ENCODE measurements at places on chromosomes 1 and 21.
A peak's percentile ranks its signal among the peaks of the same experiment; 100 is the strongest.

DNA sequence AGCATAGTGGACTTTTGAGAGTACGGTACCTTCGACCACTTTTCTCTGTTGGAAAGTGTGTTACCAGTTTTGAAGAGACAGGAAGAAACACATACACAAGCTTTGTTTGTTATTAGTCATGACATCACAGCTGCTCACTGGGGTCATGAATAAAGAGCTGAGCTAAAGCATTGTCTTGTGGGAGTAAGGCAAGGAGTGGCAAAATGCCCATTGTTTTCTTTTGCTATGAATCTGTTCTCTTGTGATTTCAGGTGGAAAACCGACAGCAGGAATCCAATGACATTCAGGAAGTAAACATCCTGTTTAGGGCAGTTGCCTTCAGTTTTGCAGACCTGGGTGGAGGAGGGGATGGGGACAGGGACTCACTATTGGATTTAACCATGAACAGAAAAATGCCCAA, 66.2 kb downstream of the RGL1 start:
- DNase-seq, result no peak

GRCh38 chr1:84412316-84412942, 14.1 kb downstream of the DNASE2B start:
- DNase-seq, result no peak

DNA sequence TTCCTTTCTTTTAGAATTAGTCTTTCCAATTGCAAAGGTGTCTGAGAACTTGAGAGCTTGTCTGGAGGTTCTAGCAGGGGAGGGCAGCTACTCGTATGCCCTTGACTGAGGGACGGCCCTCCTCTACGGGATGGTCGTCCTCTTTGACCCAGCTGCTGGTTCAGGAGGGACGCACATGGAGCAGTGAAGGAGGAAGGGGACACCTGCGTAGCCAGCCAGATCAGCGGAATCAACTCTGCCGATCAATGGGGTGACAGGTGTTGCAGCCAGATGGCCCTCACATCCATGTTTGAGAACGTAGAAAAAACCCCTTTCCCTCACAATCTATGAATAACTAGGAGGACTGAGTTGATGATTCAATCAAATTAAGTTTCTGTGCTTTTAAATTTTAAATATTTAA, 15.7 kb upstream of the A3GALT2 start:
- DNase-seq, result no peak

DNA sequence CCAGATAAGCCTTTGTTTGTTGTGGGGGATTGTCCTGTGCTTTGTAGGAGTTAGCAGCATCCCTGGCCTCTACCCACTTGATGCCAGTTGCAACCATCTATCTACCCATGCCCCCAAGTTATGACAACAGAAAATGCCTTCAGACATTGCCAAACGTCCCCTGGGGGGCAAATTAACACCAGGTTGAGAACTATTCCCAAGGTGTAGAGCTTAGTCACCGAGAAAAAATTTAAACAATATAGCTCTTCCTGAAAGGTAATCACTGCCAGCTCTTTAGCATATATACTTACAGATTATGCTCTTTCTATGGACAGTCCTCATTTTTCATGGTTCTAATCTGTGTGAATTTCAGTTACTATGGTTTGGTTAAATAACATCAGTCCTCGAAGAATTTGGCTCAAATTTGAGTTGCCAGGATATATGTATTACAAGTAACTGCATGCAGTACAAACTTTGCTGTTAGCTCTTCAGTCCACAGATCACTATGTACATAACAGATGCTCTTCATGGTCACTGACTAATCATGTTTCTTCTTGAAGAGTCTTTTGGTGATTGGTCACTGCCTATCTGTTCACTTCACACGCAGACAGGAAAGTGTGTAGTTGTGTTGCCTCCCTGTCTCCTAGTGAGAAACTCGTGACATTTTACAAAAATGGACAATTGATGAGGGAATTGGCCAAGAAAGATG, 25.2 kb downstream of the MAPKAPK2 start:
- DNase-seq, result no peak

DNA sequence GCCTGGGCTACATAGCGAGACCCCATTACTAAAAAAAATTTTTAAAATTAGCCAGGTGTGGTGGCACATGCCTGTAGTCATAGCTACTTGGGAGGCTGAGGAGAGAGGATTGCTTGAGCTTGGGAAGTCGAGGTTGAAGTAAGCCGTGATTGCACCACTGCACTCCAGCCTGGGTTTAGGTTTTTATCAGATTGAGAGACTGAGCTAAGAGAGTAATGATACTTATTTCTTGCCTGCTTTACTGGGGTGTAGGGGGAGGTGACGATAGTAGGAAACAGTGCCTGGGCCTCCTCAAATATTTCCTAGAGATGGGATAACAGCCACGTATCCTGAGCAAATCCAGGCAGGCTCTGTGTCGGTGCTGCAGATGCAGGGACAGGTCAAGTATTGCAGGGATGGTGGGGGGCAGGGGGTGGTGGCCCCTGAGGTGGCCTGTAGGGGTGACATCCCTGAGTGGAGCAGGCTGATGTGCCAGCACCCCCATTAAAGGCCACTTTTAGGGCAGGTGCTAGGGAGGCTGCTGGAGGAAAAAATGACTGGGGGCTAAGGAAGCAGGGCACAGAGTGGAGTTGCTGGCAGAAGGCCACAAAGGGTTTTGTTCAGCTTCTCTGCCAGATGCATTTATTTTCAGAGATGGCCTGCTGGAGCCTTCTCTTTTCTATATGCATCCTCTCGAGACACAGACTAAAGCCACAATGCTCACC, 130.5 kb downstream of the RHOU start:
- no peak for DNase-seq

GRCh38 chr1:19398309-19398760, 86.2 kb downstream of the SLC66A1 start:
- DNase-seq, result peak; percentile 2

- no peak for DNase-seq
Measured at GRCh38 chr1:119735217-119735616, 23.5 kb downstream of the PHGDH start.

GRCh38 chr1:245155272-245156040, 671 bp downstream of the KIF26B start:
- no peak for DNase-seq

- DNase-seq, result peak; percentile 94
Measured at GRCh38 chr1:26471498-26472319, 531 bp upstream of the HMGN2 start.

Data from inflammatory macrophage (primary cell).